ENCODE measurements at places on chromosomes 7 and 10.
A peak's percentile ranks its signal among the peaks of the same experiment; 100 is the strongest.

- peak; percentile 42 for DNase-seq
Measured at GRCh38 chr10:93751832-93752231, 5.9 kb upstream of the LGI1 start.

- no peak for DNase-seq
Measured at GRCh38 chr7:81467964-81468363, 301.9 kb downstream of the HGF start.

GRCh38 chr7:102944241-102944640 lies 31.4 kb downstream of the LRRC17 start:
- DNase-seq, result no peak

GRCh38 chr7:151338809-151339208 lies 2.8 kb upstream of the NUB1 start:
- no peak for DNase-seq

DNA sequence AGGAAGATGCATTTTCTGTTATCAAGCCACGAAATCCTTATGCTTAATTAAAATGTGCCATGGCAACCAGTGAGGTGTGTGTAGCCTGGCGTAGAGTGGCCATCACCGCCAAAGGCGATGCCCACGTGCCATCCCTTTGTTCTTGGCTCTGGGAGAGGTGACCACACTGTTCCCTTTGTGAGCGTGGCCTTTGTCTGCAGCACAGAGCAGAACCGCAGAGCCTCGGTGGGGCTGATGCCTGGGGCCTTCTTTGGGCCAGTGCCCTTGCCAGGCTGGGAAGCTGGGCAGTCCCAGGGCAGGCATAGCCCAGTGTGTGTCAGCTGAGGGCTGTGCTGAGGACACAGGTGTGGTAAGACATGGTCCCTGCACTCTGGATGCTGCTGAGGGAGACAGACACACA lies 48.3 kb downstream of the BUB3 start:
- no peak for DNase-seq

DNA sequence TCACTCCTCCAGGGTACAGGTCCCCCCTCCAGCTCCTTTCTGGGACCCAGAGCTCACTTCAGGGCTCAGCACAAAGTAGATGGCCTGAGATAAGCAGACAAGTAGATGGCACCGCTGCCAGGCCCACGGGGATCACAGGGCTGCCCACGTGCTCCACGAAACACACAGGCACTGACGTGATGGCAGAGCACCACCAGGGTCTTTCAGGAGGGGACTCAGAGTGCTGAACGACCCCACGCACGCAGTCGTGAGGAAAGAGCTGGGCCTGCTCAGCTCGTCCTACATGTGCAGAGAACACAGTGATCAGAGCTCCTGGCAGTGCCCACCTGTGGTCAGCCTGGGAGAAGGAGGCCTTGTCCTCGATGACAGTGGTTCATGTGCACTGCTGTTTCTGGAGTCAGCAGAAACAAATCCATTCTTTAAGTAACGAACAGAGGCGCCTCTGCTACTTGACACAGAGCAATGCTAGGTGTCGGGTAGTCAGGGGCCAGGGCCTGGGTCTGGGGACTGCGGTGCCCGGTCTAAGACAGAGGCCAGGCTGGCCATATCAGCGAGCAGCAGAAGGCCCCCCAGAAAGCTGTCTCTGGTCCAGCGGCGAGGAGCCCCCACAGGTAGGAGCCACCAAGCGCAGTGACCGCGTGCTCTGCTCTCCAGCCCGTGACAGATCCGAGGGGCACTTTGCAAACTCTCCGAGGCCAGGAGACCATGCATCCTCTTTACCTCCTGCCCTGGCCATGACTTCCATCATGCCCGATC lies 129.8 kb upstream of the FAM20C start:
- no peak for DNase-seq

- peak; percentile 16 for DNase-seq
Measured at GRCh38 chr7:23491502-23491901, 21.2 kb upstream of the IGF2BP3 start.

- no peak for DNase-seq
Measured at GRCh38 chr10:51705774-51706173, 6.4 kb upstream of the CSTF2T start.

DNA sequence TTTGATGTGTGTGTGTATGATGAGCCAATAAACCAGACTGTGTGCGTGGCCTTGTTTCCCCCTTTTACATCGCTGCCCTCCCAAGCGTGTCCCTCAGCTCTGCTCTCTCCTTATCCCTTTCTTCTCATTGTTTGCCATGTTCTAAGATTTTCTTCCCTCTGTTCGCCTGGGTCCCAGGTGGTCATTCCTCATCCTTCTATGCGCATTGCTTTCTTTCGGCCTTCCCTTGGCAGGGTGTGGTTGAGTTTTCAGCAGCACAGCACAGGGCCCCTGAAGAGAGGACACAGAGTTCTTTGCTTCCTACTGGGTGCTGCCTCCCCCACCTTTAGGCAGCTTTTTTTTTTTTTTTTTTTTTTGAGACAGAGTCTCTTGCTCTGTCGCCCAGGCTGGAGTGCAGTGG lies 23.1 kb downstream of the GBX1 start:
- no peak for DNase-seq

DNA sequence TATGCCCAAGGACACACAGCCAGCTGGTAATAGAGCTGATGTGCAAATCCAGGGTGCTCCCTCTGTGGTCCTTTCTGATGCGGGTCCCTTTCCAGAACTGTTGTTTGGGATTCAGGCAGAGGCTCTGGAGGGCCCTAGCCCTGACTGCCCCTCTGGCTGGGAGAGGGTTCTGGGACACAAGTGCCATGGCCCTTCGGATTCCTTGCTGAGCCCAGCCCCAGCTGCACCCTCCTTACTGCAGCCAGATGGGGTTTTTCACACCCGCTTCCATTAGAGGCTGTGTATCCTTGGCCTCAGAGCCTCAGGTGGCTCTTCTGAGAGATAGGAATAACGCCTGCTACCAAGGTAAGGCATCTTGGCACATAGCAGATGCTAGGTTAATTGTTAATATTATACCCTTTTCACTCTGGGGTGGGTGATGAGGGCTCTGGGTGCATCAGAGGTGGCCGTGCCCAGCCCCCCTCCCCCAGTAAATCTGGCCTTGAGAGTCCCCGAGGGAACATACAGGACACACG lies 89.8 kb upstream of the LRRC4 start:
- no peak for DNase-seq

GRCh38 chr7:8625612-8626011 lies 192.2 kb downstream of the NXPH1 start:
- DNase-seq, result no peak

GRCh38 chr7:37683246-37684120 lies at the start of gene GPR141:
GPR141 (plus strand) TSS chr7:37683766; CDS start chr7:37740394, 56,628 bp downstream.
- peak; percentile 59 for DNase-seq

GRCh38 chr7:18685971-18686370 lies 190.4 kb downstream of the HDAC9 start:
- DNase-seq, result no peak

GRCh38 chr10:77641788-77642397 lies 4.3 kb upstream of the KCNMA1 start:
- DNase-seq, result peak; percentile 85

- DNase-seq, result no peak
Measured at GRCh38 chr7:126685018-126685573, 567.6 kb downstream of the GRM8 start.

- DNase-seq, result no peak
Measured at GRCh38 chr10:62027841-62028501, 126.5 kb downstream of the ARID5B start.

DNA sequence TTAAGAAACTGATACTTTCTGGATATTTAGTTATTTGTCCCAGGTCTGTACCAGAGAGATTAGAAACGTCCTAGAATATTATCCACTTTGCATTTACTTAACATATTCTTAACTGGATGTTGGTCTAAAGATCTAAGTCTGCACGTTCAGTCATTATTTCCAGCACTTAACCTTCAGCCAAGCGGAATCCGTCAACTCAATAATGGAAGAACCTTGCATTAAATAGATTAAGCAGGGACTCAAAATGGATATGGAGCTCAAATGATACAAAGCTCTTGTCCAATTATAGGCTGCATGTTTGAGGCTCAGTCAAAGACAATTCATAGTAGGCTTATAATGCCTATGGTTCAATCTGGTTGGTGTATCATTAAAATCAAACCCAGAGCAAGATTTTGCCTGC lies 162.9 kb downstream of the SEMA3D start:
- DNase-seq, result no peak

Measured in OCI-M1 (cell line).